8988T (cell line): ENCODE measurements at places on chromosomes 3 and 15.

DNA sequence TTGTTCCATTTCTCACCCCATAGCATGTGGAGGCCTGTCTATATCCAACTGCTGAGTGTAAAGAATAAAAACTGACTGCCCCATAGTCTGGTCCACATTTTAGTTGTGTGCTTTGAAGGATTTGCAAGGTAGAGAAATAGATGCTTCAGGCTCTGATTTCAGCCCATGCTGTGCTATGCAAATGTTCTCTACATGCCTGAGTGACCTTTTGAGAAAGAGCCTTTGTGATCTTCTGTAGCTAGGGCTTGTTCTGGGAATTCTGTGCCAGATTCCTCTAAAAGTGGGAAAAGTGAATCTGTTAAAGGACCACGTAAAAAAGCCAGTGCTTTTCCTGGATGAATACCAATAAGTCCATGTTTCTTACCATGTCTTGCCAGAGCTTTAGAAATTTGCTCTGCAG lies 5.2 kb downstream of the KCTD6 start:
- no peak for DNase-seq

- DNase-seq, result no peak
Measured at GRCh38 chr3:31462050-31462569, 70.6 kb upstream of the STT3B start.

DNA sequence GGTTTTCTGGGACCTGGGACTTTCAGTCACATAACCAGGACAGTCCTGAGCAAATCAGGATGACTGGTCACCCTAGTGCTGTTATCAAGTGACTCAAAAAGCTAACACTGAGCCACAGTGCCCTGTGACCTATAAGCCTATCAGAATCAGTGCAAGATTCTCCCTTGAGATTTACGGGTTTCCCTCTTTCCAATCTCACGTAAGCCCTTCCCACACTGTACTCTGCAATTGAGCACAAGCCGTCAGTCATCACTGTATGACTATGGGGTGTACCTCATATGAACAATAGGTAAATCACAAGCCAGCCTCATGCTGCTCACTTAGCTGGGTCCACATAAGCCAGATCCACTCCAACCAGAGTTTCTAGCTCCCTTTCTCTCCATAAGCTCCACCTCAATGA lies 21.0 kb upstream of the CLDN18 start:
- DNase-seq, result no peak

DNA sequence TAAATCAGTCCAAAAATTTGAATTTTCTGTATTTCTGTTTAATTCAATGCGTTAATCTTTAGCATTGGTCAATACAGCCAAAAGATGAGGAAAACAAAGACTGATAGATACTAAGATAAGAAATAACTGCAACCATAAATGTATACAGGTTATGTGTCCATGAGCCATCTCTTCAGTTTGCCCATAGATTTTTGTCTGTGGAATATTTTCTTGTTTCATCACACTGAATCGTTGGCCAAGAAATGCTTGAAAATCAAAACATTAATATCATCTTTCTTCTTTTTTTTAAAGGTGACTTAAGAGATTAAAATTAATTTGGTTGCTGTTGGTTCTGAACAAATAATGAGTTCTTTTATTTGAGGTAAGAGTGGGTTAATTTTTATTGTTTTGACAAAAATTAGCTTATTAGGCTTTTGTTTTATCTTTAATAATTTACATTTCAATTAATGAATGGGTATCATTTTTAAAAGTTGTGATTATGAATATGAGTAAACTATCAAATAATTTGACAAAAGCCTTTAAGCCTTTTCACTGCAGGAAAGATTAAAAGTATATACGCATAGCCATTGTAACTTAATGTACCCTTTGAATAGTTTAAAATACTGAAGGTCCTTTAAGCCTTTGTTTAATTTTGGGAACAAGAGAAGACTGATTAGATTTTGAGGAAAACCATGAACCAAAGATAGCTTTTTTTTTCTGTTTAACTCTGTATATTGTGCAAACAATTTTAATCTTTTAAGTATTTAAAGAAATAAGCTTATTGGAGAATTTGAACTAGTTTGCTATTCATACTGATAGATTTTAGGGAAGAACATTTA lies 14.7 kb upstream of the CHD2 start:
- no peak for DNase-seq

- DNase-seq, result no peak
Measured at GRCh38 chr3:64016941-64017620, 6.2 kb downstream of the PSMD6 start.

- no peak for DNase-seq
Measured at GRCh38 chr3:32712506-32713055, 27.6 kb downstream of the CNOT10 start.

DNA sequence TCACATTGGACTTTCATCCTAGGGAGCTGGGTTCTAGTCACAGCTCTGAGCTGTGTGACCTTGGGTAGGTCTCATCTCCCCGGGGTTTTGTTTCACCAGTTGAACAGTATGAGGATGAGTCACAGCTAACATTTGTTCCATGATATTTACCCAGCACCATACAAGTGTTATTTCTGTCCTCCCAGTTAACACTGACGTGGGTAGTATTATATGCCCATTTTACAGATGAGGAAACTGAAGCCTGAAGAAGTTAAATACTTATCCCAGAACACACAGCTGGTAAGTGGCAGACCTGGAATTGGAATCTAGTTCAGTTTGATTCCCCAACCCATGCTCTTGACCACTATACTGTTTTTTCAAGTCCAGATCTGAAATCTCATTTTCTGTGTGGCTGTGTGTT lies 908 bp upstream of the RARB start:
- no peak for DNase-seq

DNA sequence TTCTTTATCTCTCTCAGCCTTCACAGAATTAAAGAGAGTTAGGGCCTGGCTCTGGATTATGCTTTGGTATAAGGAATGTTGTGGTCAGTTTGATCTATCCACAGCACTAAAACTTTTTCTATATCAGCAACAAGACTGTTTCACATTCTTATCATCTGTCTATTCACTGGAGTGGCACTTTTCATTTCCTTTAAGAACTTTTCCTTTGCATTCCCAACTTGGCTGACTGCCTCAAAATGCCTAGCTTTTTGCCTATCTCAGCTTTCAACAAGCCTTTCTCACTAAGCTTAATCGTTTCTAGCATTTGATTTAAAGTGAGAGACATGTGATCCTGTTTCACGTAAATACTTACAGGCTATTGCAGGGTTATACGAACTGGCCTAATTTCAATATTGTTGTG lies 471.8 kb downstream of the GBE1 start:
- DNase-seq, result no peak

GRCh38 chr3:105347625-105348302 lies 18.9 kb upstream of the ALCAM start:
- DNase-seq, result no peak

GRCh38 chr15:93418566-93418965 lies 329.6 kb upstream of the RGMA start:
- DNase-seq, result no peak

- no peak for DNase-seq
Measured at GRCh38 chr3:71949442-71949841, 164.5 kb upstream of the PROK2 start.

DNA sequence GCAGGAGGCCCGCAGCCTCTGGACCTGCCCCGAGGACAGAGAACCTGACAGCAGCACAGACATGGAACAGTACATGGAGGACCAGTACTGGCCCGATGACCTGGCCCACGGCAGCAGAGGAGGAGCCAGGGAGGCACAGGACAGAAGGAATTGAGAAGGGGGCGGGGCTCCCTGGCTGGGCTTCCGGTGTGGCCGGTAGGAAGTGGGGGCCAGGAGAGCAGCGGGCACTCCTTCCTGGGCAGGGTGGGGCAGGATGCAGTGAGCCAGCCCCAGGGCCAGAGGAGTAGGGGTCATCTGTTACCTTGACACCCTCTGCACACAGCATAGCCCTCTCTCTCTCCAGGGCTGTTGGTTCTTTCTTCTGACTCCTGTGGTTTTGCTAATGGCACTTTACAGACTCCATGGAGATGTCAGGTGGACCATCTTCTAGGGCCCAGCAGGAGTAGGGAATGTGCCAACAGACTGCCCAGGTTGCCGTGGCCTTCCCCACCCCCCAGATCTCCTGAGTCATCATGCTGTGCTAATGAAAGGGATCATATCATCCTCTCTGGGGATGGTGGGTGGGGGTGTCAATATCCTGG lies 8.6 kb upstream of the ISG20 start:
- DNase-seq, result no peak

DNA sequence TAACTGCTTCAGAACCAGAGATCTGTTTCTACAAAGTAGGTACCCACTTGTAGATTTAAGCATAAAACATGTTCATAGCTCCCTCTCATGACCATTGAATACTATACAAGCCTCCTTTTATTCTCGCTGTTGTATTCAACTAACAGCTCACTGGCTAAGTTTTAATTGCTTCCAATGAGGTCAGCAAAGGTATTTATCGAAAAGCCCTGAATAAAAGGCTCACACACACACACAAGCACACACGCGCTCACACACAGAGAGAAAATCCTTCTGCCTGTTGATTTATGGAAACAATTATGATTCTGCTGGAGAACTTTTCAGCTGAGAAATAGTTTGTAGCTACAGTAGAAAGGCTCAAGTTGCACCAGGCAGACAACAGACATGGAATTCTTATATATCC lies at the start of gene FGF7:
TSS of gene FGF7 (plus strand) at position 222 of the 400 bp plus-strand sequence. CDS start 1,056 bp downstream, outside the sequence.
- no peak for DNase-seq

- DNase-seq, result no peak
Measured at GRCh38 chr15:67882487-67883233, 42.8 kb upstream of the RNU6-1 start.

- no peak for DNase-seq
Measured at GRCh38 chr3:58064923-58065638, 56.9 kb downstream of the FLNB start.

DNA sequence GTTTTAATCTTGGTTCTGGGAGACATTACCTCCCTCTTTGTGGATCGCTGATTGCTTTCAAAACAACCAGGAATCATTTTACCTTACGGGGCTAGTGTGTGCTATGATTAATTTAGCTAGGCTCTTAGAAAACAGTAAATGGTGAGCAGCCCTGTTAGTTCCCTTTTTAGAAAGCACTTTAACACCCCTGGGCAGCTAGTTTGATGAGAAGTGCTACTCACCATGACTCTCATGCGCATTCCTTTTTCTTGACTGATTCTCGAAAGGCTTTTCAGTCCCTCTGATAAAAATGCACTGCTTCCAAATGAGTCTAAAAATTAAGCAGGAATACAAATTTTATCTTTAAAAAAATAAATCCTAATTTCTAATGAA lies 75.3 kb upstream of the LEKR1 start:
- DNase-seq, result no peak

- DNase-seq, result no peak
Measured at GRCh38 chr3:161222662-161223061, 1.6 kb downstream of the NMD3 start.

GRCh38 chr3:131174752-131175151 lies 148.1 kb downstream of the NEK11 start:
- no peak for DNase-seq

DNA sequence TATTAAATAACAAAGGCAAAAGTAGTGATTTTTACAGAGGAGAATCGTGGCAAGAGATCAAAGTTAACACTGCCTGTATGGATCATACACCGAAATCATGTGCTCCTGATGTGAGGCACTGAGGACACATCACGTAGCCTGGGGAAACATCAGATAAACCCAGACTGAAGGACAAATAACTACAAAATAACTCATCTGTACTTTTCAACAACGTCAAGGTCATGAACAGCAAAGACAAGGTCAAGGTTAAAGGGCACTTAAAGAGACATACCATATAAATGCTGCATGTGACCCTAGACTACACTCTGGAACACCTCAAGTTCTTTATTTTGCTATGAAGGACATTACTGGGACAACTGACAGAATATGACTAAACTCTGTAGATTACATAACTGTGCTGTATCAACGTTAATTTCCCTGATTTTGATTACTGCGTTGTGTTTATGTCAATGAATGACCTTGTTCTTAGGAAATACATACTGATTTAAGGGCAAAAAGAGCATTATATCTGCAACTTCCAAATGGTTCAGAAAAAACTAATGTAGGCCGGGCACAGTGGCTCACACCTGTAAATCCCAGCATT lies 48.1 kb downstream of the CHSY1 start:
- DNase-seq, result no peak

GRCh38 chr3:15300323-15301078 lies 31.9 kb downstream of the SH3BP5 start:
- peak; percentile 75 for DNase-seq

DNA sequence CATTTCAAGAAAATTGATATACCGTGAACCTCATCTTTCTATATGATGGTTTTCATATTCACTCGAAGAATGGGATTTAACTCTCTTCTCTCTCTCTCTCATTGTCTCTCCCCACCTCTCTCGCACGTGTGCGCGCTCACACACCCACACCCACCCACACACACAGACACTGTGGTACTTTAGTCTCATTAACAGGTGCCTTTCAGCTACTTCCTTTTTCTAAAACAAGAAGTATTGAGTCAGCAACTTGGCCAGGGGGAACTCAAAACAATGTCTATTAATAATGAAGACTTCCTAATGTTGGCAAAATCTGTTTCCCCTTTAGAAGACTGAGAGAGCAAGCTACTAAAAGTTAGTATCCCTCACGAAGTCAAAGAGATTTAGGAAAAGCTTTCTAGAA lies 150.7 kb downstream of the TMCO5A start:
- DNase-seq, result no peak

DNA sequence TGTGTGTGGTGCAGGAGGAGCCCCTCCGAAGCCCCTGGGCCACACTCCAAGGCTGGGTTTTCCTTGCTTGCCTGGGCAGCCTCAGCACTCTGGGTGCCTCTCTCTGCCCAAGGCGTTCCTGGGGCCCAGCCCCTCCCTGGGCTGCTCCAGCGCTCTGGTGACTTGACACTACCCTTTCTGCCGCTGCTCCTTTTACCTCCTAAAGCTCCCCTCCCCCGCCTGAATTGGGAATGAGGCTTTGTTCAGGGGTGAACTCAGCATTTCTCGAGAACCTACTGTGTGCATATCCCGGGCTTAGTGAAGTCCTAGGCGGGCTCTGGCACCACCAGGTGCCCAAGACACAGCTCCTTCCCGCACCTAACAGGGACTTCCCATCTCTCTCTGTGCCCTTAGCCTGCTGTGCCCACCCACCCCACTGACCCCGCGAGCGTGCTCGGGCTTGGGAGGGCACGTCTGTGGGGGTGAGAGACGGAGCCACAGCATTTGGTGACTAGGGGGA lies 1.2 kb upstream of the BAHD1 start:
- DNase-seq, result peak; percentile 52

DNA sequence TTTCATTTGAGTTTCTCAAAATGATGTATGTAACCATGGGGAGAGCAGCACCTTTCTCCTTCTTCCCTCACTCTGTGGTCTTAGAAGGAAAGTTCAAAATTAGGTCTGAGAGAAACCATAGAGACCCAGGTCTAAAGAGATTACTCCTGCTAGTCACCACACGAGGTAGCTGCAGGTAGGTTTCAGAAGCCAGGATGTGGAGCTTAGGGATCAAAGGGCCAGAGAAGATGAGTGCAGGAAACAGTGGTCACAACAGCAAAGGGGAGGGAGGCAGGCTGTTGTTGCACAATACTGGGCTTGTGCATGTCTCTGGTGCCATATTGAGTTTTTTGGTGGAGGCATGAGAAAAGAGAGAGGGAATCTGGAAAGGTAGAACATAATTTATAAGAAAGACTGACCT lies 583.6 kb downstream of the AGBL1 start:
- no peak for DNase-seq

GRCh38 chr15:97652700-97653167 lies 307.8 kb upstream of the ARRDC4 start:
- DNase-seq, result no peak

GRCh38 chr3:61110576-61110975 lies 140.7 kb downstream of the FHIT start:
- no peak for DNase-seq
